ENCODE measurements at places on chromosomes 13 and 19. TPM values are rescaled to one million over a fixed set of nuclear protein-coding genes. Genes with fewer than 3 reads are reported as not detected.

- H3K4me3 ChIP-seq, result no peak overlapping the region
- H3K27me3 ChIP-seq, result peaks cover 40% of the 10 kb centered on the region
- no peaks in the 10 kb centered on the region for H3K4me1 ChIP-seq
- H3K36me3 ChIP-seq, result no peaks in the 10 kb centered on the region
- no peak for DNase-seq
- H3K27ac ChIP-seq, result no peak overlapping the region
These were observed 15.0 kb upstream of the TNFAIP8L1 start for GRCh38 chr19:4624301-4624700.

DNA sequence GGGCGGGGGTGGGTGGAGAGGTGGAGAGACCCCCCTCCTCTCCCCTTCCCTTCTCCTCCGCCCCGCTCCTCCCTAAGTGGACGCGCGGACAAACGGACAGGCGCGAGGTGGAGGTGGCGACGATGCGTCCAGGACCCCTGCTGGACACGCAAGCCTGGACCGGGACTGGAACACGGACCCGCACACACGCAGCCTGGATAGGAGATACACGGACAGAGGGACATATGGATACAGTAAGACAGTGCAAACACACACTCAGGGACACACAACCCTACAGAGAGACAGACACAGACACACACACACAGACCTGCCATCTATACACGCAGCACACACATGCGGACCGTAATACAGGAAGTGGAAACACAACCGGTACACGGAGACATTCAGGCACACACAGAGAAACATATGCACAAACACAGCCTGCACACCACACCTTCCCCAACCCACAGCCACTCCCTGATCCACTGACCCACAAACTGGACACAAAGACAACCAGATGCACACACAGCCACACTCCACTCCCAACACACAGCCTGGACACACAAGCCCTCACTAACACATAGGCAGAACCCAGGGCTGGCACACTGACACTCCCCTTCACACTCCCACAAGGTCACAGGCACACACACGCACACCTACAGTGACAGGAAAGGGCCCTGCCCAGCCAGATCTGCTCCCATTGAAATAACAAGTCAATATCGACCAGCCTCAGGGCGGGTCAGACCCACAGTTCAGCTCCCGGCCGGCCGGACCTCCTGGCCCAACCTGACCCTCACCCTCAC lies 696 bp upstream of the ERFL start:
- H3K27ac ChIP-seq, result no peak overlapping the region
- H3K4me3 ChIP-seq, result peak overlapping the region; percentile 39
- DNase-seq, result peak; percentile 55
- peaks cover 97% of the 10 kb centered on the region for H3K27me3 ChIP-seq
- H3K4me1 ChIP-seq, result peaks cover 13% of the 10 kb centered on the region
- H3K36me3 ChIP-seq, result no peaks in the 10 kb centered on the region

- no peak for DNase-seq
- no peak overlapping the region for H3K27ac ChIP-seq
- H3K27me3 ChIP-seq, result no peaks in the 10 kb centered on the region
- H3K4me3 ChIP-seq, result no peak overlapping the region
These were observed 1227.4 kb upstream of the PCDH20 start for GRCh38 chr13:62643007-62643483.

Gene STX10
- total RNA-seq, result 164 TPM

All from transverse colon (tissue), 4 donors.